ENCODE measurements at places on chromosomes 3 and 15.
A peak's percentile ranks its signal among the peaks of the same experiment; 100 is the strongest.

- DNase-seq: no peak
These were observed 81.2 kb upstream of the ZBTB20 start for GRCh38 chr3:115228266-115228665.

GRCh38 chr3:193879864-193880242 is 256.1 kb upstream of the HES1 start:
- DNase-seq: no peak

- DNase-seq: no peak
These were observed 66.9 kb downstream of the SEMA5B start for GRCh38 chr3:122960652-122961051.

DNA sequence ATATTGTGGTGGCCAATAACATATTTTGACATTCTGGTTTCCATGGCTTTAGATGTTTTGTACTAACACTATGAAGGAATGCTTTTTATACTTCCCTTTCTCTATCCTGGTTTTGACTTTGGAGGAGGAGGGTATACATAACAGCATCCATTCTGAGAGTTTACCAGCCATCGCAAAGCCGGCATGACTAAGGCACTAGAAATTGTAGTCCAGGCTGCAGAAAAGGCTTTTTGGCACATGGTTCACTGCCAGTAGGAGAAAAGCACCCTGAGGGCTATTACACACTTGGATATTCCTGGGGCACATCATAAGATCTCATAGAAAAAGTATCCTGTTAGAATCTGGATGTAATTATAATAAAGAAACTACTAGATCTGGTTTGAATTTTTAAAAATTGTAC is 101.8 kb downstream of the STT3B start:
- no peak for DNase-seq

DNA sequence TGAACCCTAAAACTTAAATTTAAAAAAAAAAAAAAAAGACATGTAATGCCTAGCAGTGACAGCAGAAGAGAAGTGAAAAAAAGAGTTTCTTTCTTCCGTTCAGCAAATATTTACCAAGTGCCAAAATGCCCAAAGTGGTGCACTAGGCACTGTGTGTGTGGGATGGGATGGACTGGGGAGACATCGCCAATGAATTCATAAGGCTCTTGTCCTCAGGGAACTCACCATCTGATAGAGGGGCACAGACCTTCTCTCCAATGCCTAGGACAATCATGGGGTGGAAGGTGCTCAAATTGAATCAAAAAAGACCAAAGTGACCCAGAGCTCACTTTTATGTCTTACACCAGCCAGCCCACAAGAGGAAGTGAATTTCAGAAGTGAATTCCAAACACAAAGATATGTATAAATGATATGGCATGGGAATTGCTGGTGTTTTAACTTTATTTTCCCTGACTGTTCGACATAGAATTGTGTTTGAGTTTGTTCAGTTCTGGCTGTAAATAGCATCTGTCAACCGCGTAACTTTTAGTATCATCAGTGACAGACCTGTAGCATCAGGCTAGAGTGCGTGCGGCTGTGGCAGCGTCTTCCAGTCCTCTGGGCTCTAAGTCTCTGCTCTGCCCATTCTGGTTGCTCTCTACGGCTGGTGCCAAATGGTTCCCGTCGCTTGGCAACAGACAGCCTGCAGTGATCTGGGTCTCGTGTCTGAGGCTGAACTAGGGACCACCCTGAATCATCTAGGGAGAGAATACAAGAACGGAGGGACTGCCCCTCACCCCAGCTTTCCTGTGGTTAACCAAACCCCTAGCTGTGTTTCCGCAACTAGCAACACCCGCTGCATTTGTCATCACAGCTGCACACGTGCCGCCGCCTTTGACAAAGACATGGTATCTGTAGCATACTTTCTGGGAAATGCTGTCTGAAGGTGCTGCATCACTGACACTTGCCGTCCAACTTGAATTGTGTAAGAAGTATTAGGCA is 154.0 kb upstream of the THBS1 start:
- DNase-seq: peak; percentile 79

GRCh38 chr3:35739181-35739809 is 100.0 kb downstream of the ARPP21 start:
- DNase-seq: no peak

- DNase-seq: no peak
These were observed 577.0 kb upstream of the ARRDC4 start for GRCh38 chr15:97383516-97383915.

GRCh38 chr3:17974206-17974841 is 231.9 kb upstream of the TBC1D5 start:
- DNase-seq: no peak

- no peak for DNase-seq
These were observed 161.0 kb upstream of the CTDSPL start for GRCh38 chr3:37700466-37701248.

- DNase-seq: peak; percentile 3
These were observed 26.6 kb downstream of the MIX23 start for GRCh38 chr3:122356402-122356801.

GRCh38 chr15:75347222-75348033 is 589 bp downstream of the NEIL1 start:
- peak; percentile 83 for DNase-seq

DNA sequence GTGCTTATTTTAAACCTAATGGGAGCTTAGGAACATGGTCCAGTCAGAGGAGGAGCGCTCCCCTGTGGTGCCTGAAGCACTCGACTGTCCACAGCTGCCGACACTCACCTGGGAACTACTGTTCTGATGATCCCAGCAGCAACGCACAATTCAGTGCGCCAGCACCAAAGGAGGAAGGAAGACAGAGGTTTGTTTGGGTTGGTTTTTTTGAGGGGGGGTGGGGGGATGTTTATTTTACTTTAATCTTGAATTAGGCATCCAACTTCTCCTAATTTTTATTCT is 48.8 kb upstream of the VGLL4 start:
- no peak for DNase-seq

DNA sequence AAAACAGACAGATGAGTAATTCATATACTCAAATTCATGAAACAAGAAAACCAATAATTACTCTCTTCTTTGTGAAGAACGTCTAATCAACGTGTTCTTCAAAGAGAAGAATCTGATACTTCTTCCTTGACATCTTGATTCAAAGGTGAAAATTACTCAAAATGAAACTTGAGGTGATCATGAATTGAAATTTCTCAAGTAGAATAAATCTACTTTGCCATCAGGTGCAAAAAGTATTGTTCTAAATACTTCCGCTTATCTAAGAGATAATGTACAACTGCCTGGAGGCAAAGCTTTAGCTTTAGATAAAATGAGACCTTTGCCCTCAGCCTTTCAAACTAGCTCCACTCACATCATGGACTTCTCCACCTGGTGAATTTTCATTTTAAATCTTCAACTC is 13.9 kb upstream of the XXYLT1 start:
- DNase-seq: no peak

DNA sequence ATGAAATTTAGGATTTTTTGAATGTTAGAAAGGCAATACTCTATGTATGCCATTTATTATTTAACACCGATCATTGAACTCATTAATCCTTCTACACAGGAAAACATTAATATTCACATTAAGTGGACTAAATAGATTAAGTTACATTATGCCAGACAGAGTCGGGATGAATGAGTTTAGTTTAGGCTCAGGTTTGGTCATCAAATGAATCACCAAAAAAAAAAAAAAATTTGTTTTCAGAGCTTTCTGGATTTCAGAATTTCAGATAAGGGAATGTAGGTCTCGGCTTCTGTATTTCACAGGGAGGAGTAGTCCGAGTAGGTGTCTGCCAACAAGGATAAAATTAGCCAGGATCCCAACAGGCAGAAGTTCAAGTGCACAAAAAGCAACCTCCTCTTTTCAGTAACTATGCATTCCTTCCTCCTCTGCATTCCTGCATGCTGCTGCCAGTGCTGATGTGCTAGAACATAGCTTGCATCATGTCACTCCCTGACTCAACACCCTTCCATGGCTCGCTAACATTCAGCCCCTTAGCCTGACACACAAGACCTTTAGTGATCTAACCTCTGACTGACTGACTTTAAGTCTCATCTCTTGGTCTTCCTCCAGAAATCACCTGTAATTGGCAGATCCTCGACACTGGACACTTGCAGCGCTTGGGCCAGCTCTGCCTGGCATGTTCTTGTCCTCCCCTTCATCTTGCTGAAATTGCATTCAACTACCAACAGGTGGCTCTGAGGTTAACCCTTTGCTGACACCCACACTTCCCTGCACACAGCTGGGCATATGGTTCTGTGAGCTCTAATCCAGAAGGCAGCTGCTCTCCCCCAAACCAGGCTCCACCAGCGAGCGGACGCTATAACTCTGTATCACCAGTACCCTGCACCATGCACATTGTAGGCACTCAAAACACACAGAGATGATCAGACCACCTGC is 145.4 kb upstream of the PROK2 start:
- peak; percentile 36 for DNase-seq

Measured in GM06990 (cell line).